Activated CD4-positive, alpha-beta T cell treated with anti-CD3 and anti-CD28 coated beads, Interleukin-2, amount 50 U/mL, for 4 hours (primary cell): ENCODE measurements at places on chromosomes 4 and X.
A peak's percentile ranks its signal among the peaks of the same experiment; 100 is the strongest.

DNA sequence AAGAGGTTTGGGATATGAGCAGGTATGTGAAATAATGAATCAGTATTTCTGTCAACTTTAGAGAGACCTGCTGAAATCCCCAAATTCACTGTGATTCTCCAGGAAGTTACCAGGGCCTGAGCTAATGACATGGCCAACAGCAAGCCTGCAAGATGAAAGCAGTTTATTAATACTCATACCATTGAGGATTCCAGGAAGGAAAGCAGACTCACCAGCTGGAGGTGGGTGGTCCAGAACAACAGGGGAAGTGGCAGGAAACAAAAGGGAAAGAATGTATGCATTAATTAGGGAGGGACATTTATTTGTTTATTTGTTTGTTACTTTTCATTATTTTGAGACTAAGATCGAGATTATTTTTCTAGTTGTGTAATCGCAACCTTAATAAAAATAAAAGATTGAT, 196.6 kb upstream of the AGA start:
- no peak for DNase-seq

DNA sequence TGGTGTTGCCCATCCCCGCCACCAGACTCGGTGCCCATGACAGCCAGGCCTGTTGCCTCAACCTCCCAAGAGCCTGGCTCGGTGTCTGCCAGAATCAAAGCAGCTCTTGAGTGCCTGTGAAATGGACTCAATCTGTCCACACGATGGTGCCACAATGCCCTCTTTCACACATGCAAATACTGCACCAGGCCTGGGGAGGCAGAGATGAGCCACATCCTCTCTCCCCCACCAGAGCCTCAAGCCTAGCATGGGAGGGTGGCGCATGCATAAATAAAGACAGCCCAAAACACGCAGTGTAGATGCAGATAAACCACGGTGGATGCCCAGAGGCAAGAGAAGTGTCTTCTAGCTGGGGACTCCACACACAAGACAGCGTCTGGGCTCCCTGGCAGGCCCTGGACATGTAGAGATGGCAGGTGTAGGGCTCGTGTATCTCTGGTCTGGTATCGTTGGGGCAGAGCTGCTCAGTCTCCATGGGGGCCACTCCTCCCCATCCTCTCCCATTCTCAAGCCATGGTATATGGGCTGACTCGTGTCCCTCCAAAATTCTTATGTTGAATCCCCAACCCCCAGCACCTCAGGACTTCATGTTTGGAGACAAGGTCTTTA, 65.6 kb downstream of the JAKMIP1 start:
- DNase-seq: peak; percentile 40

DNA sequence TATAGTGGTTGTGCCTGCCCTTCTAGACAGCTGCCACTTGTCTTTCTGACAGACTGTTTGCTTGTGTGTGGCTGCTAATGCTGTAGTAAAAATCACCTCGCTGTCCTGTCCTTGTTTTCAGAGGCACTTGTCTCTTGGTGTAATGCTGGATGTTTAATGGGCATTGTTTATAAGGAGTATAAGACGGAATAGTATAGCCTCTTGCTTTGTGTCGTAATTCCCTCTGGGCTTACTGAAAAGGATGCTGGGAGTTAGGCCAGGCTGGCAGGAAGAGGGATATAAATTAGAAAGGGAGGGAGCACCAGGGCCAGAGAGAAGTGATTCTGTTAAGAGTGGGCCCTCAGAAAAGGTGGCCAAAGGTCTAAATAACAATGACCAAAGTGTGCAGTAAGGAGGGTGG, 29.0 kb downstream of the NHS start:
- no peak for DNase-seq

- no peak for DNase-seq
Observed at GRCh38 chr4:118967393-118967792, 78.7 kb downstream of the SYNPO2 start.

DNA sequence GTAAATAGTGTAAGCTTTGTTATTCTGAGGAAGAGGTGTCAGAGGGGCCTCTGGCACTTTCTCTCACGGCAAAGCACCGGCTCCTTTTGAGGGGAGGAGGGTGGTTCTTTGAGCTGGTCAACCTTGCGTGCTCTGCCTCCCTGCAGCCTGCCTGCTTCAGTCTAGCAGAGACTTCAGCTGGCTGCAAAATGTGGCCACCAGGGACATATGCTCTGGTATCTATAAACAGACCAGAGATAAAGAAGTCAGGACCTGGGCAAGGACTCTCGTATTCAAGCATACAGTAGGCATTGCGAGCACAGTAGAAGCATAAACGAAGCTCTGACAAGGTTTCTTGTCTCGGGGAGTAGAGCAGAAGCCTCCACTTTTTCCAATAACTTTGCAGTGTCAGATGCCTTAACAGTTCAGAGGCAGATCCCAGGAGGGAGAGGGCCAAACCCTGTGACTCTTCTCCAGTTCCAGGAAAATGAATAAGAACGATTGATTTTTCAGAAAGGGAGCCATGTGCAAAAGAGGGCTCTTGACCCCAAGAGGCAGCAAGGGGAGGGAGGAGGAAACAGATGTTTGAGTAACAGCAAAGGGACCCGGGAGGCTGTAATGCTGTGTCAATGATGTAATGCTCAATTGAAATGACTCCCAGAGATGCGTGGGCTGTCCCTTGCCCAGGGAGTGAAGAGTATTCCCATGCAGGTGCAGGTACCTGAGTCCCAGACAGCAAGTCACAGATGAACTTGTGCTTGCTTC, 57.9 kb upstream of the TEX13D start:
- DNase-seq: no peak

DNA sequence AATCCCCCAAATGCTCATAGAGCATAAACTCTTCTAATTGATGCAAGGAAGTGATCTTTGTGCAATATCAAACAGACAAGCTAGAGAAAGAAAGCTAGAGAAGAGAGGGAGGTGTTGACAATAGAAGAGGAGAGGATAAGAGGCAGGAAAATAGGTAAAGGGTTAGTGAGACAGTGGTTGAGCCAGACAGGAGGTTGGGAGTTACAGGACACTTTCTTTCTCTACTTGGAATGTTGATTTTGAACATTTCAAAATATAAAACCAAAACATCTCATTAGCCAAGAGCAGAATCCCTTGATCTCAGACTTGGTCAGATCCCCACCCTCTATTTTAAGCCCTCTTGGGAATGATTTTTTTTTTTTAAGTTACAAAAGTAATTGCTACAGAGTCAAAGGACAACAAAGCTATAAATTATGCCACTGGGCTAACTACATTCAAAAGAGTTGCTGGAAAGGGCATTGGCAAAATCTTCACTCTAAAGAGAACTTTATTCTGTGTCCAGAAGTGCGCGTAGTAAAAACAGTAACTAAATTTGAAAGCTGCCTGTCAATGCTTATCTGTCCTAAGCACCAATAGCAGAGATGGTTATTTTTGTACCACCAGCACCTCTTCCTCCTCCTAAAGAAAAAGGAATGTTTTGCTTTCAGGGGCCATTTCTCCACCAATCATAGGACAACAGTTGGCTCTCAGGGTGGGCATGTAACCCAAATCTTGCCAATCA, 133.8 kb downstream of the PDGFC start:
- DNase-seq: no peak

- DNase-seq: no peak
Observed at GRCh38 chrX:151737494-151737893, 2.9 kb downstream of the CNGA2 start.

GRCh38 chr4:121510341-121510874, 129.6 kb upstream of the QRFPR start:
- DNase-seq: no peak

DNA sequence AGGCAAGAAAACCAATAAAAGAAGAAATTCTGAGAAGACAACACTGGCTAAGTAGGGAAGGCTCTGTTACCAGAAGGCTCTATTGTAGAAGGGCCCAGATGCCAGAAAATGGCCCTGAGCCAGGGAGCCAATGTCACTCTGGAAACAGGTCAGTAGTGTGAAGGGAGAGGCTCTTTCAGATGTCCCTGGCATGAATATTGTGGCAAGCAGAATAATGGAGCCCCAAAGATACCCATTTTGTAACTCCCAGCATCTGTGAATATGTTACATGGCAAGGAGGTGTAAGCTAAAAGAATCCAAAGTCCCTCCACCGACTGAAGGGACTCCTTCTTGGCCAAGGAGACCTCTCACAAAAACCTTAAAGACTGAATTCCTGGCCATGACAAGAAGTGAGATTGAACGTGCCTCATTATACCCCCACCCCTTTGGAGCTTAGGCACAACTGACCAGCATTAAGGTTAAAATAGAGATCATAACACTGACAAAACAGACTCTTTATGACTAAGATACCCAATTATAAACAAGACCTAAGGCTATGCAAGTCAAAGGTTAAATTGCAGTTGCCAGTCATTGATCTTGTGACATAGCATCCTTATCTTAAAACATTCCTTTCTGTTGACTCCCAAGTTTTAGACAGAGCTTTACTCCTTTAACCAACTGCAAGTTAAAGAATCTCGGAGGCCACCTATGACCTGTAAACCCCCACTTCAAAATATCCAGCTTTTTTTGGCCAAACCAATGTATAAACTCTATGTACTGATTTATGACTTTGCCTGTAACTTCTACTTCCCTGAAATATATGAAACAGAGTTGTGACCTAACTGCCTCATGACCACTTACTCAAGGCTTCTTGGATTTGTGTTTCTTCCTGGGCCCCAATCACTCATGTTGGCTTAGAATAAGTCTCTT, 42.2 kb upstream of the SMIM10 start:
- no peak for DNase-seq

DNA sequence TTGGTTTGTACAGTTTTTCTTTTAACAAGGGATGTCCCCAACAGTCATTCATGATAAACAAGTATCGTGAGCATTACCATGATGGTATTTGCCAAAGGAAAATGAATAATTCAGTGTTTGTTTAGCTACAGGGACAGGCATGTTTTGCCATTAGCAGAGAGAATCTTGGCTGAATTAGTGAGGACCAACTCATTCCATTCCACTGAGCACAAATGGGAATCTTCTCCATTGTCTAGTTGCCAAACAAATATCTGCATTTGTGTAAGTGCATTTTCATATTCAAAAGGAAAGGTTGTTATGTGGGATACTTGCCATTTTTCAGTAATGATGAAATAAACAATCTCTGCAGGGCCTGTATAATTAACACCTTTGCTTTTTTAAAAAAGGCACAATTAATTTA, 1762.6 kb downstream of the RPA4 start:
- no peak for DNase-seq

DNA sequence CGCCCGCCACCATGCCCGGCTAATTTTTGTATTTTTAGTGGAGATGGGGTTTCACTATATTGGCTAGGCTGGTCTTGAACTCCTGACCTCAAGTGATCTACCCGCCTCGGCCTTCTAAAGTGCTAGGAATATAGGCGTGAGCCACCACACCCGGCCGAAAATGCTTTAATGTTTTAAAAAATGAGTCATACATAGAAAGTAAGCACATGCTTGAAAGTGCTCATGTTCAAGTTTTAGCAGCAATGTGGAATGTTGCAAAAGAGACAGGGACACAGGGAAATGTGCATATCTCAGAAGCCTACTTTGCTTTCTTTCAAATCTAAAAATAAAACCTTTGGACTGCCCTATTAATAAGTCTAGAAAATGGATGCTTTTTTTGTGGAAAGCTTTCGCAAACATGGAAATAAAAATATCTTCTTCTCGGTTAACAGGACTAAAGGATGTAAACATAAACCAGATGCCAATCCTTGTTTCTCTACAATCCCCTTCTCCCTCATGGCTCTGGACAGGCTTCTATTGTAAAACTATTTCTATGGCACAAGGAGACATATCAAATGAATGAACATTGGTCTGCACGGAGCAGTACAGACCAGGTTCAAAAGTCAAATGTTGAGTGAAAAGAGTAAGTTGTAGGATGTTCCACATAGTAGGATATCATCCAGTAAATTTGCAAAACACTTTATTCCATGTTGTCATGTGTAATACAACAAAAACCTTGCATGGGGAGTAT, 15.0 kb downstream of the MECP2 start:
- DNase-seq: no peak

GRCh38 chr4:129232589-129233337, 136.8 kb downstream of the C4orf33 start:
- DNase-seq: no peak

- no peak for DNase-seq
Observed at GRCh38 chr4:60945641-60946040, 254.5 kb upstream of the ADGRL3 start.

DNA sequence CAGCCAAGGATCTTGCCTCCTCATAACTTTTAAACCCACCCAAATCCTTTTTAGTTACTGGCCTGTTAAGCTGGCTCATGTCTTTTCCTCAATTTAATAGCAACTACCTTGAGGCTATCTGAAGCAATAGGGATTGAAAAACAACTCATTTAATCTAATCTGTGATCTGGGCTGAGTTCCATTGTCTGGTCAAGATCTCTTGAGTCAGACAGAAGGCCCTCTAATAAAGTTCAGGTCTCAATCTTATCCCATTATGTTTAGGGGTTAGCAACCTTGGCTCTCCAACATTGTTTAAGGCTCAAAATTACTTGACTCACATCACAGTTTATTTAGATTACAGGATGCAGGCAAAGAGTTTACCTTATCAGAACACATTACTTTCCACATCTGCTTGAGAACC, 436.1 kb downstream of the ANKRD50 start:
- no peak for DNase-seq

DNA sequence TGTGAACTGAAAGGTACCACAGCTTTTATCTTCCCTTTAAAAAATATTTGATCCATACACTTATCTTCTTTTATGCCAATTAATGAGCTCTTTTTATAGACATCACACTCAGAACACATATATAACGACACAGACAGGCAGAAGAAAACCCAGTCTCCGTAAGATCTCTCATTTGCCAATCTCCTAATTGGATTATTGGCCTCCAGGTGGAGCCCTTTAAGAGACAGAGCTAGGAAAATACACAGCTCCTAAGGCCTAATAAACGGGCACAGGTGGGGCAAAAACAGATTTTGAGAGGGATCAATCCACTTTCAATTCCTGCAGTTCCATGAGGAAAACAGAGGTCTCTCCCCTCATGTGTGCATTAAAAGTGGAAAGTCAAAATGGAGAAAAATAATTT, 1495.4 kb downstream of the RPA4 start:
- DNase-seq: no peak
